ENCODE measurements at places on chromosomes 5 and 9.
A peak's percentile ranks its signal among the peaks of the same experiment; 100 is the strongest.

GRCh38 chr9:83327323-83327722, 210.9 kb downstream of the FRMD3 start:
- no peak for DNase-seq

DNA sequence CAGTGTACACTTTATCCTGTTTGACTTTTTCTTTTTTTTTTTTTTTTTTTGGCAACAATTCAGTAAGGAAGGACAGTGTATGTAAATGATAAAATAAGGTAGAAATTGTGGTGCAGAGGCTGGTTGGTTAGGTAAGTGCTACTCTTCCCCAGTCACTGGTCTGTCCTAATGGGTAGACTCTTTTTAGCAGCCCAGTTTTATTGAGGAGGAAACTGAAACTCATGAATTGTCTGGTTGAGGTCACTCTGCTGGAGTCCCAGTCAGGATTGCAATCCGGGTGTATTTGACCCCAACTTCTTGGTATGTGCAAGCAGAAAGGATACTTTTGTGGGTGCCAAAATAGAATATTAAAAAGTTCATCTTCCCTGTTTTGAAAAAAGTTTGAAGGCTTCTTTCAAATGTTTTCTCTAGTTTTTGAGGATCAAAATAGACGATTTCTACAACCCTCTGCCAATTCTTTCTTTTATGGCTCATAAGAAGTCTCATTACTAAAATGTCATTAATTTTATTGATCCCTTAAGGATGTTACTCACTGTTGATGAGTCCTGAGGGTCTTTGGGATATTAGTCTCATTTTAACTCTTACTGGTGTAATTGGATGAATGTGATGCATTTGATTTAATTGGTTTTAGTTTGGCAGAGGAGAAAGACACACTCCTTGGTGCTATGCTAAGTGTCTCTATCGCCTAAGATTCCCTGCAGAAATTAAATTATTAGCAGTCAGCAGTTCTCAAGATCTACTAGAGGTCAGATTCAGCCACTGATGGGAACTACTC, 171.9 kb downstream of the KDM4C start:
- DNase-seq, result no peak

DNA sequence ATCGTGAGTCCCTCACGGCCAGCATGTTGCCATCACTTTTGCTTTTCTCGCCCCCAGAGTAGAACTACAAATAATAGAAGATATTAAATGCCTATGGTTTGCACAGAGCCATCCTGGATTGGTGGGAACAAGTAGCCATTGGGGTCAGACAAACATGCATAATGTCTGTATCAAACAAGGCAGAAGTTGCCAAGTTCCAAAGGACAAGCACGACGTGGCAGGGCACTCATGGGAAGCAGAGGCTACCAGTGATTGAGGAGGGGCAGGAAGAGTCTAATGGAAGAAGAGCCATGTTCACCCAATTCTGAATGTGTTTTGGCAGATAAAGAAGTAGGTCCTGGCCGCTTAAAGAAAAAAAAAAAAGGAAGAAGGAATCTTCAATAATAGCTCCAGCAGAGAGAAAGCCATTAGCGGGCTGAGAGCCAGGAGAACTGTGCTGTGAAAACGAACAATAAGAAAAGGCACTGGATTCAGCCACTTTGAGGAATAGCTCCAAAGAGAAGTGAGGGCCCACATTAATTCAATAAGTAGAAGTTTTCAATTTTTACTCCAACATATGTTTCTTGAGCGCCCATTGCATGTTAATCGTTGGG, 153.7 kb upstream of the ADCY2 start:
- no peak for DNase-seq

GRCh38 chr9:117224695-117225094, 190.2 kb downstream of the ASTN2 start:
- no peak for DNase-seq

- DNase-seq, result peak; percentile 74
These were observed 20.4 kb downstream of the BDP1 start for GRCh38 chr5:71475788-71476384.

DNA sequence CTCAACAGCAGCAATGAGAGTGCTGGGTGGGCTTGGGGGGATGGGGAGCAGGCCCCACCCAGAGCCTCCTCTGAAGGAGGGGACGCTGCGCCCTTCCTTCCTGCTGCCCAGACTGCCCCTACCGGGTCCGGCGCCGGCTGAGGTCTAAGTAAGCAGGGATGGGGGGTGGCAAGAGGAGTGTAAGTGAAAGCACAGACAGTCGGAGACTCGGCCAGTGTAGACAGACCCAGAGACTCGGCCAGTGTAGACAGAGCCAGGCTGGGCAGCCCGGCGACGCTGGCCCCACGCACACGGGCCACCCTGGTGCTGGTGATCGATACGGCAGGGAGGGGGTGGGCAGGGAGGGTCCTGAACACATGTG, 7.4 kb upstream of the ENTPD8 start:
- no peak for DNase-seq

- no peak for DNase-seq
These were observed 19.2 kb downstream of the FAM240B start for GRCh38 chr9:38700695-38701094.

DNA sequence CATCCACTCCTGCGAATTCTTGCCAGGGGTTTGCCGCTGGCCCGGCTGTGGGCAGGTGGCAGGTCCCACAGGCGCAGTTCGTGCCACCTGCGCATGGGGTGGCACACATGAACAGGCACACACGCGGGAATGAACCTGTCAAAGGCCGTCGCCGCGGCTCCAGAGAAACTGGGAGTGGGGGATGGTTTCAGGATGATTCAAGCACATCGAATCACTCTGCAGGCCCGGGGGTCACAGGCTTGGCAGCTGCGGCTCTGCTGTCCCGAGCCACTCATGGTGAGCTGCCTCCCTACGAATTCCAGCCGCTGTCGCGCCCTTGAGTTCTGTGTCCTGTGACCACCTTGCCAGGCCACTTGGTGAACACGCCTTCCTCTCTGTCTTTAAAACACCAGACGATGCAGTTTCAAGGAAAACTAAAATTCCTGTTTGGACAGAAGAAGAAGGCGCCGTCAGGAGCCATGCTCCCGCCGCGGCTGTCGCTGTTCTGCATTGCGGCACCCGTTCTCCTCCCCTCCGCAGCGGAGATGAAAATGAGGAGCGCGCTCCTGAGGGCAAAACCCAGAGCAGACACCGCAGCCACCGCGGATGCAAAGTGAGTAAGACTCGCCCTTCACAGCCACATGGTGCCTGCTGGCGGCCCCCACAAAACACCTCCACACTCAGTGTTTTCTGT, 15.4 kb upstream of the EXOC3 start:
- no peak for DNase-seq

DNA sequence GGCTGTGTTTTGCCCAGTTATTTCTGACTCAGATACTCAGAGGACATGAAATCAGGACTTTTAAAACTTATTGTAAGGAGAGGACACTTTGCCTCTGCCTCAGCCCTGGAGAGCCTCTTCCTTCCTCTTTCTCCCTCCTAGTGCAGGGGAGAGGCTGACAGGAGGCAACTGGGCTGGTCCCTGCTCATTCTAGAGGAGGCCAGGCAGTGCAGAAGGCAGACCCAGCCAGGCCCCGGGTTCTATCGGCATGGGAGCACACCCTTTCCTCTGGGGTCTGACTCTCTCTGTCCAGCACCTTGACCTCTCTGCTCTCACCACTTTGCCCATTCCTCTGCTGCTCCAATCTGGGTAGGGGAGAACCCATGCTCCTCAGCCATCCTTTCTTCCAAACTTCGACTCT, 16.0 kb upstream of the SMIM32 start:
- peak; percentile 72 for DNase-seq

- no peak for DNase-seq
These were observed 54.4 kb upstream of the RPL26L1 start for GRCh38 chr5:172904643-172905345.

DNA sequence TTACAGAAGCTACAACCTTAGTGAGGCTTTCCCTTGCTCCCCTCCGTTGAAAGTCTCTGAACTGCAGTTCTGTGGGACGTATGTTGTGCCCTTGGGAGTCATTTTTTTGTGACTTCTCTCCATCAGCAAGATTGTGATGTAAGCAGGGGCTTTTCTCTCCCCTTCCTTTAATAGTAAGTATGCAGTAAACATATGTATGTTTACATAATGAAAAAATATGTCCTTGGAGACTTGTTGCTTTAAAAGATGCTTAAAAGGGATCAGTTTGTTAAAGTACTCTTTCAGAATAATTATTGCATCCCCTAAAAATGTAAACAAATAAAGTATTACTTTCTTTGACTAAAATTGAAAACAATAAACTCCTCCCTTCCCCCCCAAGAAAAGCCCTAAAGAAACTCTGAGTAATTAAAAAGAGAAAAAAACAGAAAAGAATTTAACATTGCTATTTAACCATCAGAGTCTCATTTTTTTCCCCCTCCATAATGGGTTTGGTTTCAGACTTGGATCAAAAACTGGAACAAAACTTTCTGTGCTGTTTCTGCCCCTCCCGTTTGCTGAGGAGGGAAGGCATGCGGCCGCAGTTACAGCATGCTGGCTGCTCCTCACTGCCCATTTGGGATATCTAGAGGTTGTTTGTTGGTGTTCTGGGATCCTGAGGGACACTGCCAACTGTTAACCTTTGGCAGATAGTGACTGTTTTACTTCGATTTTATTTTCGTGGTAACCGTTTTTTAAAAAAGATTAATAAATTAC, 40.2 kb downstream of the TRIO start:
- DNase-seq, result no peak

DNA sequence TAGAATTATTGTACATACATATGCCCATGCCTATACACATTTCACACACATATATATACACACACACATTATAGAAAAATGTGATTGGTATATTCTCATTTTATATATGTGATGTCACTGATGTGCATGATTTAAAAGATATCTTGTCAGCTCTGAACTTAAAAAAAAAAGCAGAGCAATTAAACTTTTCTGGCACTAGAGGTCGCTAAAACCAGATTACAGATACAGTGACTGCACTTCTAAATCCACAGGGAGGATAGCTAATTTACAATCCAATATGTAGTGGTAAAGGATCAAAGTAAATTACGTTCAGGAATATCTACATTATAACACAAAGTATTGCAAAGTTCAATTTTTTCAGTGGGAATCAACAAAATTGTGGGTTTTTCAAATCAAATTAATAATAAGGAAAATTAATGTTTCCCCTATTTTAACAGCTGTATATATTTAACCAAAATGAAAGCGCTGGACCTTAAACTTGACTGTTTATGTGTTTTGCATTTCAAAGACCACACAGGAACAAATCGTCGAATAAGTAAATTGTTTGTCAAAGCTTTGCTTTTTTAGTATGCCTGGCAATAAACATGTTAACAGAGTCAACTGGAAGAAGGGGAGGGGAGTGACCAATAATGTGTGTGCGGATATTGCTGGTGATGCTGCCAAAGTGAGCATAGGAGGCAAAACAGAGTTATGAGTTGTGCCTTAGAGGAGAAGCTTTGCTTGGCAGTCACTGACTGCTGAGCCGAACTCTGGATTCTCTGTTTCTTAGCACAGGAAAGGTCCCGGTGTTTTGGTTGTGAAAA, 1201.4 kb upstream of the C9orf72 start:
- peak; percentile 41 for DNase-seq

DNA sequence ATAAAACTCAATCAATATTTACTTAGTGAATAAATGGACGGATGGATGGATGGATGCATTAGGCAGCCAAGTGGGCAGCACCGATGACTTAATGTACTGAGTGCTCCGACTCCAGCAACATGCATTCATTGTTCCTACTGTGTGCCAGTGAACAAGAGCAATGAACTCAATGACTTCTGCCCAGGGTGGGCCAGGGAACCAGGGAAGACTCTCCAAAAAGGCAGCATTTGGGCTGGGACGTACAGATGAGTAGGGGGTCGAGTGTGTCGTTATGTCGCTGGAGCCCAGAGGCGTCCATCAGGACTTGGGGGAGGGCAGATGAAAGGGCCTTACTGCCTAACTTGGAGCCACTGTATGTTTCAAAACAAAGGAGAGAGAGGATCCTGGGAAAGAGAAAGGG, 126.4 kb downstream of the KCNIP1 start:
- DNase-seq, result no peak

DNA sequence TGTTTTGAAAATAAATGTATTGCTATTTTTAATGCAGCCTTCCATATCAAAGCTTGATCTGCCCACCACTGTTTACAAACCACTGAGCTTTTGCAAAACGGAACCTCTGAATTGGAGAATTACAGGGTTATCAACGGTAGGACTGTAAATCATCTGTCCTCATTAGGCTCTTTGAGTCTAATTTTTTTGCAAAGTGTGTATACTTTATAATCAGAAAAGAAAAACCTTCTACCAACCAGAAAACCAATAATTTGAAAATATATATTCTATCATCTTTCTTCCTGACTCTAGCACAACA, 6.8 kb upstream of the SLC2A8 start:
- DNase-seq, result no peak

DNA sequence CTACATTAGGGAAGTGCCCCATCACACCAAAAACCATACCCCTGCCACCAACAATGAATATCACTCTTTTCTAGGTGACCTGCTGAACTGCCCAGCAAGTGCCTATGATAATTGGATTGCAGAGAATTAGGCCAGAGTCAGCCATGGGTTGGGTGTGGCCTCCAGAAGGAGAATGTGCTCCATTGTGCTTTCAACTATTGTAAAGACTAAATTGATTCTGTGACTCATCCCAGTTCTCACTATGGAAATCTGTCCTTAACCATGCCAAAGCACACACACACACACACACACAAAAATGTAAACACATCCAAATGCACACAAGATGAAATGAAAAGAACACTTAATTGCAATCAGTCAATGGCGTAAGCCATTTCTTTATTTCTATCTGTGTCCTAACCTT, 25.7 kb downstream of the DRD1 start:
- no peak for DNase-seq

GRCh38 chr9:111920531-111920930, 23.9 kb downstream of the UGCG start:
- no peak for DNase-seq

- no peak for DNase-seq
These were observed 97.3 kb upstream of the SH3GL2 start for GRCh38 chr9:17481565-17481964.

All from Kasumi-1 (cell line).